ENCODE measurements at places on chromosomes 2 and 18.
A peak's percentile ranks its signal among the peaks of the same experiment; 100 is the strongest.

- no peak for DNase-seq
These were observed 7.2 kb downstream of the ALKAL2 start for GRCh38 chr2:280650-281110.

DNA sequence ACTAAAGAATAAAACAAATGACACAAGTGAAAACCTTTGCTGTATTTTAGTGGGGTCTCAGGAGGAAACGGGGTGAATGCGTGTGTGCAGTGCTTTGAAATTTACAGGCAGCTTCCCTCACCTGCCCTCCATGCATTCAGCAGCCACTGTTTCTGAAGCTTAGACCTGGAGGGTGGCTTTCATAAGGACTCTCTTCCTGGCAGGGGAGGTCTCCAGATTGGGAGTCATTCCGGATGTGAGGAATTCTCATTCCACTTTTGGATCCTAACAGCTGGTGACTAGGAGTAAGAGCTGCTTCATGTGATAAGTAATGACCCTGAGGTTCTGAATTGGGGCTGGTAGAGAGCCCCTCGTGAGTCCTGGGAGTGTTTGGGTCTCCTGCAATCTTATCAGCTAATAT, 192.5 kb downstream of the SH3BP4 start:
- DNase-seq, result no peak

GRCh38 chr2:46269001-46269400, 28.2 kb upstream of the EPAS1 start:
- DNase-seq, result no peak

- no peak for DNase-seq
These were observed 18.5 kb downstream of the DSG2 start for GRCh38 chr18:31516437-31516836.

DNA sequence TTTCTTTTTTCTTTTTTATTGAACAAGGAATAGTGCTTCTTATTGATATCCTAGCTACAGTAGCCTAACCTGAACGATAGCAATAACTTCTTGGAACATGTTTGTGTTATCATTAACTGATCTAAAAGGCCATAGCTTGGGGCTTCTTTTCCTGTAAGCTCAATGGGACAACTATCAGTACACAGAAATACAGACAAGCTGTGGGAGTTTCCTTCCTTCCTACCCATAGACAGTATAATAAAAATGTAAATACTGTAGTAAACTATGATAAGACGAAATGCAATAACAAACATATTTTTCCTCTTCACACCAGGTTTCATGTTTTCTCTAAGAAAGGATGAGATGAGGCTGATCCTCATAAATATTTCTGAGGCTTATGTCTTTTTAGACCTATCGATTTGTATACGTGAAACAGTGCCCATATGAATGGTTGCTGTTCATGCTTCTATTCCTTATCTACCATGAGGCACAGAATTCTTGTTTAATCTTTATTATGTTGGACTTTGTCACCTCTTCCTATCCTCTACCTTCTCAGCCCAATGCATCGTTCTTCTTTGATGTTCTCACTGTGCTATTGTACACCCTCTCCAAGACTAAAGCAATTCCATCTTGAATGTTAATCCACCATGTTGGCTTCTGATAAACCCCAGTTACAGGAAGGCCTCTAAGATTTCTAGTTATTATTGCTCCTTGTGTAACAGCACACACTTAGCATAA, 361.4 kb downstream of the DCC start:
- no peak for DNase-seq

DNA sequence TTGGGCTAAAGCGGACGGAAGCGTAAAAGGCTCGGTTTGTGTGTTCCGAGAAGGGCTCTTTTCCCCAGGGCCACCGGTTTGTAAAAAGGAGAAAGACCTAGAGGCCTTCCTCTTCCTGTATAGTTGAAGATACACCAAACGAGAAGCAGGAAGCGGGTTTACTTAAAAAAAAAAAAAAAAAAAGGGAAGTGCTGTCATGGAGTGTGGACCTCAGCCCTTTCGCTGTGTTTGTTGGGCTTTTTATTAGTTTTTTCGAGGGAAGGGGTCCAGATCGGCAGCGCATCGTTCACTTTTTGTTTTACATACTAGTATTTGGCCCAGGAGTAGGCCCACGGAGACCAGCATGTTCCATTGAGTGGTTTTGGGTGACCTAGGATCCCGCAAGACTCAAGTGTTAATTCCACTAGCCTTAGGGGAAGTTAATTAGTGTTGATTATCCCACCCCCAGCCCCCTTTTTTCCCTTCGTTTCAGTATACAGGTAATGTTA, 676 bp downstream of the ACTR2 start:
- DNase-seq, result no peak

- DNase-seq, result no peak
These were observed 65.0 kb downstream of the RPL37A start for GRCh38 chr2:216563646-216564045.

- peak; percentile 72 for DNase-seq
These were observed 93.9 kb upstream of the LGALSL start for GRCh38 chr2:64359892-64360657.

DNA sequence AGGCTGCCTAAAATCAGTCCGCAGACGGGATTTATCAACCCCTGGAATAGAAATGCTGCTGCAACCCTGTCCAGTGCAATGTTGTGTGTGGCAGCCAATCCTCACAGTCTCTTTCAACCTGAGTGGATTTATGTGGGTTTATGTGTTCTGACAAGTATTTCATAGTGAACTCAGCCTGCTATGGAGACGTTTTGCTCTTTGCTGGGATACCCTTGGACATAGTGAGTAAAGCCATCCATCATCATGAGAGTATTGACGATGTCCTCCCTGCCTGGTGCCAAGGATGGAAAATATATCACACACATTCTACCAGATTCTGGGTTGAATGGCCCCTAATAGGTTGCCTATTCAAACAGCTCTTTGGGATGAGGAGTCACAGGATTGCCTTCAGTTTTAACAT, 219.1 kb downstream of the SOCS6 start:
- DNase-seq, result no peak

- DNase-seq, result no peak
These were observed 7.5 kb downstream of the ACYP2 start for GRCh38 chr2:54122939-54123338.

- no peak for DNase-seq
These were observed 33.1 kb downstream of the EVA1A start for GRCh38 chr2:75527676-75528075.

GRCh38 chr2:101779656-101780055, 82.1 kb downstream of the MAP4K4 start:
- no peak for DNase-seq

DNA sequence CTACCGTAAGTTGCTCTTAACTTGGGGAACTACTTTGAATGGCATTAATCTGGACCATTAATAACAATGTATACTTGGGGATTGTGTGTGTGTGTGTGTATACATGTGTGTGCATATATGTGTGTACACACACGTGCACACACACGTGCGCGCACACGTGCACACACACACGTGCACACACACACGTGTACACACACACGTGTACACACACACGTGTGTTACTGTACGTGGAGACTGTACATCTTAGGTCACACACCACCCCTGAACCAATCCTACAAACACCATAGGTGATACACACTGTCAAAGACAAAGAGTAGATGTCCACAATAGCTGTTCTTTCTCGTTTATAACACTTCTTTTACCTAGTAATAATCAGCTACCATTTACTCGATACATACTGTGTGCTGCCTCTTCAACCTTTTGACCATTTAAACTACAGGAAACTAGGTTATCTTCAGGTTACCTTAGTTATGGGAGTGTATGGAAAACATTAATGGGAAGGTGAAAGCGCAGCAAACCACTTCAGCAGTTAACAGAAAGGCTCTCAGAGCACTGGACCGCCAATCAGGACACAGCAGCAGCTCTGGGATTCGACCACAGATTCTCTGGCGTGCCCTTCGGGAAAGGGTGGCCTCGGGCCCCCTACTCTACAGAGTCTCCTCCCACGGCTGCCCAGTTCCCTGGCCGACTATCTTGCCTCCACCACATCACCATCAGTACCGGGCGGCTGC, 894 bp upstream of the GCC2 start:
- DNase-seq, result no peak

Measured in sciatic nerve (tissue), 2 donors.